Right cardiac atrium (tissue), 5 donors: ENCODE measurements at places on chromosomes 2 and 18.
A peak's percentile ranks its signal among the peaks of the same experiment; 100 is the strongest.

DNA sequence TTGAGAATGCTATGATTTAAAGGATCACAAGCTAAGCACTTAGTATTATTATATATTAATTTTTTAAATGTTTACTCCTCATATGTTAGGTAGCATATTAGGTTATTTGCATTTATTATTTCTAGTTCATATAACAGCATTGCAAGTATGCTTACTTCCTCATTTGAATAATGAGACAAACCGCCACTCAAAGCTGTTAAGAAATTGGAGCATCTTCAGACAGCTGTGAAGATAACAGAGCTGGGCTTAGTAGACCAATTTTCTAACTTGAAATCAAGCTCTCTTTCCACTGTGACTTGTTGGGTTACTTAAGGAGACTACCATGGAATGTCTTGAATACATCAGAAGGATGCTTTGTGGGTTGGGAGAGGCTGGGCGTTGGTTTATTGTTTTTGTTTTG, 139.3 kb downstream of the ASXL3 start:
- no peak for DNase-seq

- DNase-seq: no peak
Observed at GRCh38 chr2:16102358-16102975, 162.1 kb downstream of the MYCN start.

- DNase-seq: no peak
Observed at GRCh38 chr2:33645861-33646260, 46.8 kb upstream of the FAM98A start.

- DNase-seq: no peak
Observed at GRCh38 chr2:170974304-170974993, 45.4 kb downstream of the GORASP2 start.

- DNase-seq: no peak
Observed at GRCh38 chr2:61091485-61091884, 25.8 kb downstream of the SANBR start.

DNA sequence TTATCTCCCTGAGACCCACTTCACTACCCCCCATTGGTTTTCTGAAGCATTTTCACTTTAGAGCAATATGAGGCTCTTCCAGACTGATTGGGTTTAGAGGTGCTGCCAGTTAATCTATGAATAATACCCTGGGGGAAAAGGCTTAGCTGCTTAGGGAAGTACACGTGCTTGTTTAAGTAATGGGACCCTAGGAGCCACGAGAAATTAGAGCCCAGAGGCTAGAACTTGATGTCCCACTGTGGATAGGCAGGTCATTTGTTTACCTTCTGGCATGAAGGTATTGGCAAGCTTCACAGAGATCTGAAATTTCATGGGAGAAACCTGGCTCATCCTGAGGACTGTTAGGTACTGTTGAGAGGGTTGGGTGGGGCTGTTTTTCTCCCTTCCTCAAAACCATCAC, 59.7 kb downstream of the CLIP4 start:
- no peak for DNase-seq

GRCh38 chr2:224584785-224585210, 365 bp downstream of the CUL3 start:
- DNase-seq: no peak

DNA sequence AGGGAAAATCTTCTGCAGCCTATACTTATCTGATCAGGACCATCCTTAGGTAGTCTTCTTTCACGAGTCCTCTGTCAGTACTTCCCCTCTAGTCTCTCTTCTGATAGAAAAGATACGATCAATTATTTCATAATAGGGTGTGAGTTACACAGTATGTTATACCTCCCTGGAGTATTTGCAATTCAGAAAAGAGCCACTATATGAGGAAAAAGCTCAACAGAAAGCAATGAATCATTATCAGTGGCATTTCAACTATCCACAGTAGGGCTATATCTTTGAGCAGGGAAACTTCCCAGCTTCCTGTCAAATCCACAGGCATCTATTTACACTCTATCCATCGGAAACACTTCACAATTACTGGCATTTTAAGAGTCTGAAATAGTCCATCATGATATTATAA, 105.3 kb upstream of the ACVR2A start:
- no peak for DNase-seq

- DNase-seq: peak; percentile 91
Observed at GRCh38 chr2:26745609-26746327, 18.3 kb upstream of the SLC35F6 start.

DNA sequence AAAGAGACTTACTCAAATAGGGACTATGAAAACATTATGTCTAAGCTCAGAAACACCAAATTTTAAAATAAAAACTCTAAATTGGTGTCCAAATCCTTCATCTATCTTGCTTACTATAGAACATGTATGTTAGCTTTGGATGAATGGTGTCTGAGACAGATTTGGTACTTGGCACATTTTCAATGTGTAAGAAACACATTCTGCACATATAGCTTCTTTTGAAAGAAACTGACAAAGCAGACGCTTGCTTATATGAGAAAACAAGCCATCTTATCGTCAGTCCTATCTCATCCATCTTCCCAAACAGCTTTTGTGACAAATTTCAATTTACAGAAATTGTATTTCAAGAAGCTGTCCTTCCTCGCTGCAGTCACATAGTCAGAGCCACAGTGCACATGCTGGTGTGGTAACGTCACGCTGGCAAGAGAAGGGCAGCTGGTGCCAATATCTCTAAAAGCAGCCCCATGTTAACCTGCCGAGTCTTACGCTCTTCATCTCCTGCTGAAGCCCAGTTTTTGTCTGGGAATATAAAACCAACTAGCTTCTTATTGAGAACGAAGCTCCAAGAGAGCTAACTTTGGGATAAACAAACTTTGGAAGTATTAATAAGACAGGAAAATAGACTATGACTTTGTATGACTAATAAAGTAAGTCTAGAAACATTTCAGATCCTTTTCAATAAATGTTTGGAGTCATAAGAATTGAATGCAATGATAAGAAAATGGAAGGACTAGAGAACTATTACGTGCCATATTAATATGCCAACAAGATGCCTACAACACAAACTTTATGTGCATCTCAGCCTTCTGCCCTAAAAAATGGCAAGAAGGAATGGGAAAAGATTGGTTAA, 74.9 kb upstream of the TFCP2L1 start:
- no peak for DNase-seq

DNA sequence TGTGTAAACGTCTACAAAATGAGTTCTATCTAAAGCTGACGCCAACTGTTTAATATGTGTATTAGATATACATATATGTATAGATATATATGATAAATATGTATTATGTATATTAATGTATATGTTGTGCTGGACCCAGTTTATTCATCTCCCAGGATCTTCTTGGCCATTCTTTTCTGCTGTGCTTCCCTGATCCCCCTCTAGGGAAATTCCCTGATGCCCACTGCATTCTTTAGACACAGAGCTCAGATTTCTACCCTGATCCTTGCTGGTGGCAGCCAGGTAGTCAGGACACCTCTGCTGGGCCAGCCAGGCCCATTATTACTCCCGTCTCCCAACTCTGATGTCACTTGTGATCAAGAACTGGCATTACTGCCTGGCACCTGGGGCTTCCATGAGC, 292.0 kb downstream of the PTPRM start:
- no peak for DNase-seq

- DNase-seq: no peak
Observed at GRCh38 chr2:172460780-172461201, 33.4 kb downstream of the ITGA6 start.

DNA sequence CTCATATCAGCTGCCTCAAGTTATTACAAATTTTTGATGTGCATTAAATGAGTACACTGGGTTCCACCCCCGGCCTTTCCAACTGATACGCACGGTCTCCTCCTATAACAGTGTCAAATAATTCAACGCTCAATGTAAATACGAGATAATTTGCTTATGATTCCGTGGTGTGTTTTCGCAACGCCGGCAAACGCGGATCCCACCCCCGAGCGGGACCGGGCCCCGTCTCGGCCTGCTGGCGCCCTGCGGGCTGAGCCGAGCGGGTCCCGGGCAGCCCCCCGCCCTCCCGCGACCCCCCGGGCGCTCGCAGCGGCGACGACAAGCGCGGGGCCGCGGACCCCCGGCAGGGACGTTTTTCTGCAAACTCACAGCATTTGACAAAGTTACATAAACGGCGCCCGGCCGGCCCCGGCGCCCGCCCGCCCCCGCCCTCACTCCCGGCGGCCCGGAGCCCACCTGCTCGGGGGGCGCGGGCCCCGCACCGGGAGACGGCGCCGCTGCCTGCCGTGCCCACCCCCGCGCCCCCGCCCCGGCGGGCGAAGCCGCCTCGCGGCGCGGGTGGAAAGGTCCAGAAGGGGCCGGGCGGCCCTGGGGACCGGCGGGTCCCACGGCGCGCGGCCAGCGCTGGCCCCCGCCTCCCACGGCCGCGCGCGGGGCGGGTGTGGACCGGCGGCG, 762 bp downstream of the HDAC4 start:
- peak; percentile 56 for DNase-seq
